Pons (tissue), 1 donor: ENCODE measurements at places on chromosomes 13 and 19.

DNA sequence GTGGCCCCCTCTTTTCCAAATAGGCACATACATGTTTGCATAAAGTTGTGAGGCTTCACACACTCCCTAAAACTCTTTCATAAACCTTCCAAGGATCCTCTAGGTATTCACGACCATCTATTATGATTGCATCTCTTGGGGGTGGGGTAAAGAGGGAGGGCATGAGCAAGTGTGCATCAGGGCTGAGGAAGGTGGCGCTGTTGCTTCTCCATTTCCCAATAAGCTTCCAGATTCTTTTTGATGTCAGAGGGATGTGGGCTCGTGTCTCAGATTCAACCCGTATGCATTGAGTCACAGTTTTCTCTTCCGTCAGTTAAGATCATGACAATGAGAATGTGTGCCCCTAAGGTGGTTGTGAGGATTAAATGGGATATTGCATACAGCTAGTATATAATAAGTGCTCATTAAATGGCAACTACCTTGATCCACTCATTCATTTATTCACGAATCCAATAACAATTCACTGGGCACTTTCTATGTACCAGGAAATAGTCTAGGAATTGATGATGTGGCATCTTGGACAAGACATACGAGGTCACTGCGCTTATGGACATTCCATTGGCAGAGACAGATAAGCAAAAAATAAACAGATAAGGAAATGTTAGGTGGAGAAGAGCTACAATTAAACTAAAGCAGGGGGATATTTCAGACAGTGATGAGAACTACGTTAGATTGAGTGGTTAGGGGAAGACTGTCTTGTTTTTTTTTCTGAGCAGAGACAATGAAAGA is 10.3 kb downstream of the CYP2B6 start:
- DNase-seq = no peak

DNA sequence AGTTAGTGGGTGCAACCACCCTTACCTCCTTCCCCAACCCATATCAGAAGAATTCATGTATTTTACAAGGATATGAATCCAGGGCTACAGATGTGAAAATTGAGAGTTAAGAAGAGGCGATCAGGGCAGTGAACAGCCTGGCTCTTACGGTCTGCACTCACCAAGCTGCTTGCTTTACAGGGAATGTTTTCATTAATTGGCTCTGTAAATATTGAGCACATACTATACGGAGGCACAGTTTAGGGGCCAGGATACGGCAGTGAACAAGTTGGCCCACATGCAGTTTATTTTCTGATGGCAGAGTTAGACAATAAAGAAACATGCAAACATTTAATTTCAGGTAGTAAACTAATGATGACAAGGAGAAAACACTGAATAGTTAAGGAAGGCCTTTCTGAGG is 6.4 kb downstream of the POLR1D start:
- DNase-seq = no peak

GRCh38 chr13:33015791-33016323 is 366 bp upstream of the KL start:
- no peak for DNase-seq

- DNase-seq = no peak
Observed at GRCh38 chr19:49973987-49974386, 13.0 kb upstream of the SIGLEC11 start.

DNA sequence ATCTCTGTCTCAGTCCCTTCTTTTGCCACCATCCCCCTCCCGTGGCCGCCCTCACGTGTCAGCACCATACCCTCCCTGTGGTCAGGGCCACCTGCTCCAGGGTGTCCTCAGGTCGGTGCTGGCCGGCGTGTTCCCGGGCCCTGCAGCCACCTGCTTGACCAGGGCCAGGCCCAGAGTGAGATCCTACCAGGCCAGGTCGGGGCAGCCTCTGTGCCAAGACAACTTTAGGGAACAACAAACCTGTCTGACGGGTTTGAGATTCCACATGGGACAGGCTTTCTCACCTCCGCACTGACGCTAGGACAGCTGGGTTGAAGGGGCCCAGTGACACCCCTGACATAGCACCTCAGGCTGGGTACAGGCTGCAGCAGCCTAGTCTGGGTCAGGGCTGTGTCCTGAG is 7.5 kb upstream of the SBNO2 start:
- DNase-seq = no peak

DNA sequence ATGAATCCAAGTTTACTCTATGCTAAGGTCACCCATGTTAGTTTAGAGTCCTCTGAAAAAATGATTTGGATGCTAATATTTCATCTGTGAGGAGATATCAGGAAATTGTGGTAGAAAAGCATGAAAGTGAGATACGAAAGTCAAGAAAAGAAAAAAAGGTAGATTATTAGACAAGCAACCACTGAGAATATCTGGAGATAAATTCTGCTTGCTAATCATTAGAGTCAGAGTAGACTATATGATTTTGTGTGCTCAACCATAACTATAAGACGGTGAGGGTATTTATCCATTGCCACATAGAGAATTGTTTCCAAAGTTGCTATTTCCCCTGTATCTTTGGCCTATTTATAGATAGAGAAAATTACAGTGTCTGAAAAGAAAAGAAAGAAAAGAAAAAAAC is 706.7 kb downstream of the SLITRK5 start:
- DNase-seq = no peak

DNA sequence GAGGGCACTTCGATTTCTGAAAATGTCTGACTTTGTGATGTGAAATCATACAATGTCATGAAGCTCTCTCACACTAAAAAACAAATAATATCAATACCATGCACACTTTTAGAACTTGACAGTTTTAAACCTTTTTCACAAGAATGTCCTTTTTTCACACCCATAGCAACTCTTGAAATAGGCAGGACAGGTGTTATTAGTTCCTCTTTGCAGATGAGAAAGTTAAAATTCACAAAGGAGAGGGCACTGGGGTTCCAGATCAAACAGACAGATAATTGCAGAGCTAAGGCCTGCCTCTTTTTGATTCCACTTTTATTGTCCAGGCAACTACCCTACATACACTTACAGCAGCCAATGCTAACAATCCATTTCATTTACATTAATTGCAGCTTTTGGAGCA is 142.8 kb downstream of the KLF12 start:
- DNase-seq = no peak

- no peak for DNase-seq
Observed at GRCh38 chr19:22606212-22606553, 27.9 kb upstream of the ZNF492 start.

GRCh38 chr19:56823956-56824355 is 16.6 kb downstream of the PEG3 start:
- DNase-seq = no peak

DNA sequence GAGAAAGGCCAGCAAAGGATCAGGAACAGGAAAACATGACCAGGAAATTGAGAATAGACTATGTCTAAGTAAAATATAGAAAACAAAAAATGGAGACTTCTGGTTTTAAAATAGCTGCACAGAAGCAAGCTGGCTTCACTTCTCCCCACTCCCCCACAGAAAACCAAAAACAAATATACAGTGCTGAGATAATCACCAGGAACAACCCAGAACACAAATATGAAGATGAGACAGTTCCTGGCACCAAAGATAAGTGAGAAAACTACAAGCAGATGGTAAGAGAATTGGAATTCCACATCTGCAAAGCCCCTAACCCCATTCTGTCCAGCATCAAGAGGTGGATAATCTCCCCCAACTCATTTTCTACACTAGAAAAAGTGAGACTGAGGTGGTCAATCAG is 397.7 kb downstream of the SUCLA2 start:
- DNase-seq = no peak

DNA sequence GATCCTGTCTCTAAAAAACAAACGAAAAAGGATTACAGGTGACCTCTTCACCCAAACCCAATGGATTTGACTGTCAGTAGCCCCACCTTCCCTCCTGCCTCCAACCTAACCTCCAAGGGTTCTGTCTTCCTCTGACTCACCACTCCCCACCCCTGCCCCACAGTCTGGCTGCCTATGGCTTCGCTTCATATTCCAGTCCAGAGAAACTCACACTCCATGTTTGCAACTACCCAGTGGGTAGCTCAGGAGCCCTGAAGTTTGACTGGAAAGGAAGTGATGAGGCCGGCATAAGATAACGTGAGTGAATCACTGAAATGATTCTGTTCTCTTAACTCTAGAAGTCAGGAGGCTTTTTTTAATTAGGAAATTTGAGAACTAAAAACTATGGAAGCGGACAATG is 303.9 kb downstream of the FOXO1 start:
- no peak for DNase-seq

DNA sequence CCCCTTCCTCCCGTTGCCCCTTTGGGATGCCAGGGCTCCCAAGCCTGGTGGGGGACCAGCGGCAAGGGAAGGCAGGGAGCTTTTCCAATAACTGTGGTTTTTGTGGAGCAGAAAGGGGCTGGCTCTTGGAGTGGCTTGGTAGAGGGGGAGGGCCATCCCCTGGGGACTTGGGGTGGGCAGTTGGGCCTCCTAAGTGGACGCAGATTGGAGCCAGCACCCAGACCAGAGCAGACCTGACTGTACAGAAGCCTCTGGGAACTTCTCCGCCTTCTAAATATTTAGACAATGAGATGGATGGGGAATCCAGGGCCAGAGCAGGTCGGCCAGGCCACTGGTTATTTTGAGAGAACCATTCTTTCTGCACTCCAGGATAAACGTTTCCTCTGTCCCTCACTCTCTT is 4.2 kb downstream of the PTGIR start:
- no peak for DNase-seq

GRCh38 chr13:77737583-77738200 is 40.2 kb downstream of the SLAIN1 start:
- DNase-seq = no peak

DNA sequence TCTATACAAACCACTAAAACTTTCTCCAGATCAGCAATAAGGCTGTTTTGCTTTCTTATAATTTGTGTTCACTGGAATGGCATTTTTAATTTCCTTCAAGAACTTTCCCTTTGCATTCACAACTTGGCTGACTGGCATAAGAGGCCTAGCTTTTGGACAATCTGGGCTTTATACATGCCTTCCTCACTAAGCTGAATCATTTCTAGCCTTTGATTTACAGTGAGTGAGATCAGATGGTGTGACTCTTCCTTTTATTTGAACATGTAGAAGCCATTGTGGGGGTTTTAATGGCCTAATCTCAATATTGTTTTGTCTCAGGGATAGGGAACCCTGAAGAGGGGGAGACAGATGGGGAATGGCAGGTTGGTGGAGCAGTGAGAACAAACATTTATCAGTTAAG is 82.7 kb downstream of the FOXO1 start:
- no peak for DNase-seq

GRCh38 chr19:33401683-33402420 is 28.3 kb downstream of the CEBPG start:
- no peak for DNase-seq

- no peak for DNase-seq
Observed at GRCh38 chr19:35641515-35642151, at the start of gene ETV2. TSS of gene ETV2 (plus strand) at chr19:35641745. CDS start at chr19:35642461, 716 bp downstream.

GRCh38 chr19:55962186-55962585 is 14.6 kb downstream of the NLRP8 start:
- no peak for DNase-seq

GRCh38 chr19:12833738-12834565 is 427 bp downstream of the RTBDN start:
- DNase-seq = no peak

- DNase-seq = no peak
Observed at GRCh38 chr13:62524498-62524897, 1108.8 kb upstream of the PCDH20 start.

GRCh38 chr13:43786766-43787517 is at the start of gene ENOX1:
TSS of gene ENOX1 (minus strand) at chr13:43786972.
- DNase-seq = peak; percentile 92

DNA sequence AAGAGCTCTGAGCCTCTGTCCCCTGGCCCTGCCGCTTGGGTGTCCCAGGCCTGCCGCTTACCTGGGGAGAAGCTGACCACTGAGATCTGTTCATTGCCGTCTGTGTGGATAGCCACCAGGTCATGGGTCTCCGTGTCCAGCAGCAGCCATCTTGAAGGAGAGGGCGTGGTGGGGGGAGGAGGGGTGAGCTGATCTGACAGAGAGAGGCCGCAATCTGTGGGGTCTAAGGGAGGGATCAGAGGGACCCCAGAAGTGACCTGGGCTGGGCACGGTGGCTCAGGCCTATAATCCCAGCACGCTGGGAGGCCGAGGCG is 14.6 kb upstream of the GPR4 start:
- DNase-seq = no peak

GRCh38 chr19:46732172-46732938 is 13.5 kb upstream of the FKRP start:
- no peak for DNase-seq
